Thymus (tissue), 14 donors: ENCODE measurements at places on chromosomes 12 and 14. TPM values are rescaled to one million over a fixed set of nuclear protein-coding genes. Genes with fewer than 3 reads are reported as not detected.

The FRS2 gene
- 8.4 TPM for polyA plus RNA-seq

The PRB2 gene
- polyA plus RNA-seq: 0.94 TPM

DNA sequence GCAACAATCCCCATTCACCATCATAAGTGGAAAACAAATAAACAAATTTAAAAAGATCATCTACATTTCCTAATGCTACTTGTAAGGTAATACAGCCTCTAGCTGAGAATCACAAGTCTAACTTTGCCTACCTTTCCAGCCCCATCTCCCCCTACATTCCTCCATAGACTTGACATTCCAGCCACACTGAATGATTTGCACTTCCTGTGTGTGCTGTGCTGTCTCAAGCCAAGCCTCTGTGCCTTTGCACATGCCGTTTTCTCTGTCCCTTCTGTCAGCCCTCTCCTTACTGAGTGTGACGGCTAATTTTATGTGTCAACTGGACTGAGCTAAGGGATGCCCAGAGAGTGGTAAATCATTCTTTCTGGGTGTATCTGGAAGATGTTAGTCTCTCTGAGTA, 82.4 kb upstream of the MBIP start:
- H3K4me3 ChIP-seq: no peak overlapping the region
- no peak overlapping the region for H3K27ac ChIP-seq
- no peak for DNase-seq
- H3K27me3 ChIP-seq: no peaks in the 10 kb centered on the region
- H3K36me3 ChIP-seq: no peaks in the 10 kb centered on the region

GRCh38 chr14:77495334-77495733, 3.3 kb downstream of the ISM2 start:
- no peak overlapping the region for H3K4me3 ChIP-seq
- H3K36me3 ChIP-seq: no peaks in the 10 kb centered on the region
- peaks cover 38% of the 10 kb centered on the region for H3K27me3 ChIP-seq
- H3K4me1 ChIP-seq: peaks cover 10% of the 10 kb centered on the region

DNA sequence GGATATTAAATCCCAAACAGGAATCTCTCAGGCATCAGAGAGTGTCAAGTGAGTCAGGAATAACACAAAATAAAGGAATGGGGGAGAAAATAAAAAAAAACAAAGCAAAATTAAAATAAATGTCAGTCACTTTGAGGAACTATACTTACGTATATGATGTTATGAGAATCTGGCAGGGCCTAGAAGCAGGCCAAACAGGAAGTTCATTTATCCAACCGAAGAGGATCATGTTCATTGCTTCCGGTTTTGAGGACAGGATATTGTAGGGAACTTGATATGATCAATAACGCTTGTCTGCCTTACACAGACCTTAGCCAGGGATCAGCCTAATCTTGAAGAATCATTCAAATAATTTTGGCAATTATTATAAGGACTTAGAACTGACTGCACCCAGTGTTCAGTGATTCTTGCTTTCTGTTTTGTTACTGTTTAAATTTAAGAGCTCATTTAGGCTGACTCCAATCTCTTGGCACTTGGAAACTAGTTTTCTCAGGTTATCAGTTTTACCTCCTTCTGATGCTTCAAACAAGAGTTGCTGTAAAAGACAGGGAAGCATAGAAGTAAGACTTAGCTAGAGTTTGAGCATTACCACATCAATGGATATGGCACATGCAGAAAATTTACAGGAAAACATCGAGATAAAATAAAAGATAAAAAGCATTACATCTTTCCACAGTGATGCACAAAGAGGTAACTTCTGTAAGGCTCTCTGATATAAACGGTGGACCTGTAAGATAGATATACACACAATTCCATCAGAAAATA, 53.4 kb downstream of the ZFC3H1 start:
- H3K27me3 ChIP-seq: no peaks in the 10 kb centered on the region
- no peak overlapping the region for H3K4me3 ChIP-seq
- H3K4me1 ChIP-seq: peaks cover 6% of the 10 kb centered on the region

DNA sequence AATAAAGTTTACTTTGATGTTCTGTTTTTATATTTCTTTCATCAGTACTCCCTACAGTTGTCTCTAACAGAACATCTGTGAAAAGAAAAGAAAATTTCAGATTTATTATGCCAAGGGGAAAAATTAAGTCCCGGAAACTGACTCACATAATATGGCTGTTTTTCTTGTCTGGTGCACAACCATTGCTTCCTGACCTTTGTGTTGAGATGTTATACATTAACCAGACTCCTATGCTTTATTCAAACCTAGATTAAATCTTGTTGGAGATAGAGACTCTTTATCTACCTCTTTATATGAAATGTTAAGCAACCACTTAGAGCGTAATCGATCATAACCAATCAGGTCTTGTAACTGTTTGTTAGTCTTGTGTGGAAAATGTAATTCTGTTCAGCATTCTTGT, 37.6 kb upstream of the BICD1 start:
- H3K4me3 ChIP-seq: no peak overlapping the region
- H3K27me3 ChIP-seq: no peaks in the 10 kb centered on the region
- no peaks in the 10 kb centered on the region for H3K36me3 ChIP-seq
- H3K27ac ChIP-seq: no peak overlapping the region
- DNase-seq: no peak
